ENCODE measurements at places on chromosomes 2 and 18.

DNA sequence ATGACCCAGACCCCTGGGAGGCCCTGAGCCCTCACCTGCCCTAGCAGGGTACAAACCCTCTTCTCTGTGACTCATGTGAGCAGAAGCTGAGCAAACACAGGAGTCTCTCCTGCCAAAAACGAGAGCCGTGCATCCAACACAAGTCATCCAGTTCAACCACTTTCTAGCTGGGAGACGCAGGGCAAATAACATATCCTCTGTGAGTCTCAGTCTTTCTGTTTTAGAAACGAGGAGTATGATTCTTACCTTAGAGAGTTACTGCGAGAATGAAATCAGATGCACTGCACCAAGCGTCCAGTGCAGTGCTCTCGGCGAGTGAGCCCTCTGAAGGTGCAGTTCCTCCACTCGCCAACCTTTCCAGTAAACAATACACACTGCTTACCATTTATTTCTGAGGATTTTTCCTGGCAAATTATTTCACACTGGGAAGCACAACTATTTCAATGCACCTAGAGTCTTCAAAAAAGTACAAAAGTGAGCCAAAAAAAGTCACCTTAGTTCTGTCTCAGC lies 331.8 kb upstream of the MYT1L start:
- no peak for DNase-seq

GRCh38 chr2:113887009-113887792 lies 2.7 kb upstream of the ACTR3 start:
- no peak for DNase-seq

DNA sequence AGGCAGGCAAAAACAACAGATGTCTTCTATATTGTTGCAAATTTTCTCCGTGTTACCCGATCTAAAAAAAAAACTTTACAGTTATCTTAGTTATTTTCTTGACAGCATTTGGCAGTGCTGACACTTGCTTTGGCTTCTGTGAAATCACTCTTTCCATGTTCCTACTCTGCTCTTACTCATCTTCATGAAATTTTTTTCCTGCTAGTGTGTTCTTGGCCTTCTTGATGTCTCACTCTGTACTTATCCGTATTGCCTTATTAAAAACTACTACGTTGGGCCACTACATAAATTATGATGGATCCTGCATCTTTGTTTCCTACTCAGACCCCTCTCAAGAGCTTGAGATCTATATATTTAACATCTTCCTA lies 134.4 kb downstream of the IKZF2 start:
- no peak for DNase-seq

DNA sequence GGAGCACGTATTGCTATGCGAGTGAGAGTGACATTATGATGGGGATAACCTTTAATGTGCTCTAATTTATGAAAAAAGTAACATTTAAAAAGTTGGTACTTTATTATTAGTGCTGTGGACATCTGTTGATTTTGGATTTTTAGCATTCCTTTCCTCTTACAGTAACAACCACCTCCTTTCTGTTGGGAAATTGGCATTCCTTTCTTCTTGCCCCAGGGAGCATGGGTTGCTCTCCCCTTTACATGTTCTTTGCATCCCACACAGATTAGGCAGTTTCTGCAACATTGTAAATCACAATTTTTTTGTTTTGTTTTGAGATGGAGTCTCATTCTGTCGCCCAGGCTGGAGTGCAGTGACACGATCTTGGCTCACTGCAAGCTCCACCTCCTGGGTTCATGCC lies 300.2 kb downstream of the LPIN1 start:
- DNase-seq = no peak

DNA sequence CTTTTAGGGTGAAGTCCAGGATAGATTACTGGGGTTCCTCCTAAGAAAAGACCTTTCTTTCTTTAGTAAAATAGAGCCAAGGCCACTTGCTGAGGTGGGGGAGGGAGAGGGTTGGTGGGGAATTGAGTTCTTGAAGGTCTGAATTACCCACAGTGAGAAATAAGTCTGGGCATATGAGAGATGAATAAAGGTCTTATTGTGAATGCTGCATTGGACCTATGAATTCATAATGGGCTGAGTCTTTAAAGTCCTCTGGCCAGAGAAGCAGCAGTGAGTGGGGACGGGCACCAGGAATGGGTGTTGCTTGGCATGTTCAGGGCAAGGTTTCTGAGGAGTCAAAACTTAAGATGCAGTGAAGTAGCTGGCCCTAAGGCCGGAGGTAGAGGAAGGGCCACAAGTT lies 10.5 kb downstream of the MAPRE3 start:
- no peak for DNase-seq

GRCh38 chr18:5414546-5414945 lies 119.0 kb upstream of the ZBTB14 start:
- DNase-seq = no peak

- no peak for DNase-seq
These were observed 79.3 kb upstream of the CD28 start for GRCh38 chr2:203626952-203627681.

DNA sequence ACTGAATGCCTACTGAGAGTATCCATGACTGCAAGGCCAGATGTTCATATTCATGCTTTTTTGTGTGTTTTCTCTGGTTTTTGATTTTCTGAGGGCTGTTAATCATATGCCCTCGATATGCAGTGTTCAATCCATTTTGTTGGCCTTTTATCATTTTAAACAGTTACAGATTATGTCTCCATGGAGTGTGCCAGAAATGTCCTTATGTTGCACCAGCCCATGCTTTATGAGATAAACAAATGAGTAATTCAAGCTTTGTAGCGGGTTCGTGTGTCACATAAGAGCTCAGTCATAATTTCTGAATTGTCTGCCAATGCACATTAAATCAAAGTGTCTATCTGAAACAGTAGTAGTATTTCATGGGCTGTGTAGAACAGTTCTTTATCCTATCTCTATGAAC lies 583.0 kb downstream of the THSD7B start:
- no peak for DNase-seq

DNA sequence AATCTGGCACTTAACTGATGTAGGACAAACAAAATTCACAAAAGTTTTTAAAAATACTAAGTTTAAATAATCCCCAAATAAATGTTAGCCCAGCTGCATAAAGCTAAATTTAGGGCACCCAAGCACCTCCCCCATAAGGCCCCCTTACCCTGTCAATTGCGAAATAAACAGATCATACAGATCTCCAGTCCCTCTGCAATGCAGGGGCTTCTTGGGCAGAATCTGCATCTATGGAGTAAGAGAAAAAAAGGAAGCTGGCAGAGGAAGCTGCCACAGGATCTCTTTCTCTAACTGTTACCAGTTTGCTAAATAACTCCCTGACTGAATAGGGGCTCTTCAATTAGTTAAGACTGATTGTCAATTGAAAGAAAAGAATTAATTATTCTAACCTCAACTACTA lies 117.7 kb downstream of the MEMO1 start:
- no peak for DNase-seq

DNA sequence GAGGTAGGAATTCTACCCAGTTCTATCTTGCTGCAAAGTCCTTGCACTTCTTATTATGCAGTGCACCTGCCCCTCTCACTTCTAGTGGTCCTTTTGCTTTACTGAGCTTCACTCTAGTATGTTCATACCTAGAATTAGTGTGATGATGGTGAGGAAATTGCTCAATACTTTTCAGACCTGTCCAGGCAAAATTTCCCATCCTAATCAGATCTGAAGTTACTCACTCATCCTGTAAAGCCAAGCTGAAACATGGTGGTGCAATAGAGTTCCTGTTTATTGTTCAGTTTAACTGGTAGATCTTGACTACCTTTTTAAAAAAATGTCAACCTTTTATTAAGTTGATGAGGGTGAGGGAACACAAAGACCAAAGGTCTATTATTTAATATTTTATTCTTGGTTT lies 12.6 kb upstream of the FIGN start:
- no peak for DNase-seq

GRCh38 chr2:102126169-102126568 lies 16.4 kb upstream of the IL1R1 start:
- DNase-seq = no peak

- no peak for DNase-seq
These were observed 52.5 kb downstream of the POLR1A start for GRCh38 chr2:86053166-86053565.

GRCh38 chr2:158663796-158664195 lies 131.3 kb upstream of the DAPL1 start:
- DNase-seq = no peak

GRCh38 chr2:145682546-145683157 lies 1162.7 kb upstream of the ZEB2 start:
- DNase-seq = no peak

DNA sequence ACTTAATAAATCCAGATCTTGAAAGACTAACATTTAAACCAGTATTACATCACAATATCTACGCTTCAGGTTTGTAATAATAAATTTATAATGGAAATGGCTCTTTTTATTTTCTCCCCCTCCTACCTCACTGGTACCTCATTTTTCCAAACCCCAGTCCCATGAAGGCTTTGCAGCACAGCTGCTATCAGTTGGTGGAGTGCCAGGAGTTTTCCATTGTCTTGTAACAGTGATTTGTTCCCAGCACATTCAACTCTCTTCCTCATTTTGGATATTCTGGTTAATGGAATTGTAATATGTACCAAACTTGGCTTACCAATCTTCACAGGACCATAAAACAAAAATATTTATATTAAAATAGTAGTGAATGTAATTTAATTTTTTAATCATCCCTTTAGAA lies 91.2 kb downstream of the VRK2 start:
- DNase-seq = no peak

GRCh38 chr18:13715330-13715729 lies 11.0 kb downstream of the FAM210A start:
- no peak for DNase-seq

GRCh38 chr2:227853204-227853629 lies 18.2 kb upstream of the DAW1 start:
- DNase-seq = no peak

DNA sequence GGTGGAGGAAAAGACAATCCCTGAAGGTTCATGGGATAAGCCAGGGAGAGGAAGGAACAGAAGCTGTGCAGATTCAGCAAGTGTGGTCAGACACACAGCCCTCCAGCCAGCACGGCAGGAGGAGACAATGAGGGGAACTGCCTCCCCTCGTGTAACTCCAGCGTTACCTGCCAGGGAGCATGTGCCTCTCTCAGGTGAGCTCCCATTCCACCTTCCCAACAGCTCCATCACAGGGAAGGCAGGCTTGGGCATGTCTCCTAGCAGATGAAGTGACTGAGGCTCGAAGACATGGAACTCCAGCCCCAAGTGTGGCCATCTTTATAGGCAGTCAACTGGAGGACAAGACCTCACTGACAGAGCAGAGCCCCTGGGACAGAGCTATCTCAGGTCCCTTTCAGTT lies 47.4 kb downstream of the ZBTB7C start:
- DNase-seq = no peak

GRCh38 chr2:211654211-211654780 lies 884.3 kb downstream of the ERBB4 start:
- no peak for DNase-seq

DNA sequence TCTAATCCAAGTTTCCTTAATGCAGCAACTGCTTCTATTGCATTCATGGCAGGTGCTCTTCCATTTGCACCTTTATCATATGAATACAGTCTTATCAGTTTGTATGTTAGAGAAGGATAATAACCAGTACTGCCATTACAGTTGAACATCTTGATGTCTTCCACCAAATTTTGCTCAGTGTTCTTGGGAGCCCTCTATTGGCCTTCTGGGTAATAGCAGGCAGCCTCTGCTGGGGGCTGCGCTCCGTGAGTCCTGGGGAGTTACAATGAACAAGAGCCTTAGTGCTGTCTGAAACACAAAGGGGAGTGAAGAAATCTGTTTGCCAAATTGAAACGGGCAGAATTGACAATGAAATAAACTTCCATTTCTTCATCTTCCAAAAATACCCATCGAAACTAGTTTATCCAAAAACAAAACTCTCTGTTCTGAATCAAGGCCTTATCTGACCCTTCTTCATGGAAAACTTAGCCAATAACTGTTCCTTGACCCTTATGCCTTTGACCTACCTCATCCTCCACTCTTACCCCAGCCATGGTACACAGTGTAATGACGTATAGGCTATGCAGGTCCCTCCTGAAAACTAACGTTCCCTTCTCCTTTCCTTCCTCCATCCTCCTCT lies 79.9 kb downstream of the ALK start:
- DNase-seq = no peak

DNA sequence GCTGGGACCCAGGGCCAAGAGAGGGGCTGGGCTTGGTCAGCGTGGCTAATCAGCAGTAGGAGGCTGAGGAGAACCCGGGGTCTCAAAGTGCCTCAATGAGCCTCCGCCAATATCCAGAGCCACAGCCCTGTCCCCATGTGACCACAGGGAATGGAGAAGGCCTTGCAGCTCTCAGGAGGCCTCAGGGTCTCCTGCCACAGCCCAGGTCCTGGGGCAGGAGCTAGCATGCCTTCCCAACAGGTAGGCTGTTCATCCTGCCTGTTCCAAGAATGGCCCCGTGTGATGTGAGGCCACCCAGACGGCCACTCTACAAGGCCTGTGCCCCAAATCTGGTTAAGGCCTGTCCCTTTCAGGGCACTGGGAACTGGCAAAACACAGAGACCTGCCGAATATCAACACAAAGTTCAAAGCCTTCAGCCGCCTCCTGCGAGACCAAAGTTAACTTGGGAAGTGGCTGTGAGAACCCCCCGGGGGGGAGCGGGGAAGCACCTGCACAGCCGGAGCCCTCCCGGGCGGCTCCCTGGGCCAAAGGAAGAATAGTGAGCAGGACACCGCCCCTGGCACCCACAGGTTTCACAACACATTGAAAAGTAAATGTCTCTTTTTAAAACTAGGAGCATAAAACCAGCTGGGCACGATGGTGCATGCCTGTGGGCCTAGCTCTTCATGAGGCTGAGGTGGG lies 4.5 kb upstream of the LIMS2 start:
- DNase-seq = no peak

- no peak for DNase-seq
These were observed 2084.4 kb upstream of the PIK3C3 start for GRCh38 chr18:39870591-39870990.

- DNase-seq = no peak
These were observed 373.6 kb downstream of the CDH7 start for GRCh38 chr18:66124394-66124793.

- no peak for DNase-seq
These were observed 49.4 kb downstream of the TWIST2 start for GRCh38 chr2:238897122-238897880.

GRCh38 chr2:233323851-233324250 lies 16.2 kb downstream of the SAG start:
- DNase-seq = no peak

DNA sequence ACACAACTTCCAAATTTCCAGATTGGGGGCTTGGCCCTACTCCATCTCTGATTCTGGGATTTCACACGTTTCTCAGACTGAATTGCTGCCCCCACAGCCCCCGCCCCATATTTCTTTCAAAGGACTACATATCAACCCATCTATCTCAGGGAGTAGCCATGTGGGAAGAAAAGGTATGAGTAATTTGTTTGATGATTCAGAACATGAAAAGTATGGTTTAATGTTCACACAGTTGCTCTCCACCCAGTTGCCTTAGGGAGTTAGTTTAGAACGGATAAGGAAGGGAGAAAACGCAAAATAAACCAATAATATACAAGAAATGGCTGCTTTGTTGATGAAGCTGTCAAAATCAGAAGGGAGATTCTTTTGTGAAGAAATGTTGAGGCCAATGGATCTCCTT lies 145.1 kb downstream of the PIEZO2 start:
- no peak for DNase-seq
